ENCODE measurements at places on chromosomes 12 and 14. TPM values are rescaled to one million over a fixed set of nuclear protein-coding genes. Genes with fewer than 3 reads are reported as not detected.

Gene WNK1
- 142 TPM for total RNA-seq

Gene FOXN4
- not detected for total RNA-seq

Gene IL23A
- total RNA-seq, result 35.3 TPM

Gene CAPZA3
- not detected for total RNA-seq

Gene ATP2B1
- 52.2 TPM for total RNA-seq

Gene PTGDR
- 0.57 TPM for total RNA-seq

Gene KRT78
- not detected for total RNA-seq

Gene ANO2
- total RNA-seq, result not detected

Gene TSHR
- total RNA-seq, result not detected

Gene PTPRO
- total RNA-seq, result 2.4 TPM

Gene ANAPC5
- total RNA-seq, result 148 TPM

Gene PZP
- total RNA-seq, result not detected

Gene GALNT6
- total RNA-seq, result 1.9 TPM

Gene CLEC14A
- total RNA-seq, result not detected
